CD4-positive, alpha-beta T cell treated with Interleukin-4 for 1 hour (primary cell): ENCODE measurements at places on chromosomes 6 and 20.

DNA sequence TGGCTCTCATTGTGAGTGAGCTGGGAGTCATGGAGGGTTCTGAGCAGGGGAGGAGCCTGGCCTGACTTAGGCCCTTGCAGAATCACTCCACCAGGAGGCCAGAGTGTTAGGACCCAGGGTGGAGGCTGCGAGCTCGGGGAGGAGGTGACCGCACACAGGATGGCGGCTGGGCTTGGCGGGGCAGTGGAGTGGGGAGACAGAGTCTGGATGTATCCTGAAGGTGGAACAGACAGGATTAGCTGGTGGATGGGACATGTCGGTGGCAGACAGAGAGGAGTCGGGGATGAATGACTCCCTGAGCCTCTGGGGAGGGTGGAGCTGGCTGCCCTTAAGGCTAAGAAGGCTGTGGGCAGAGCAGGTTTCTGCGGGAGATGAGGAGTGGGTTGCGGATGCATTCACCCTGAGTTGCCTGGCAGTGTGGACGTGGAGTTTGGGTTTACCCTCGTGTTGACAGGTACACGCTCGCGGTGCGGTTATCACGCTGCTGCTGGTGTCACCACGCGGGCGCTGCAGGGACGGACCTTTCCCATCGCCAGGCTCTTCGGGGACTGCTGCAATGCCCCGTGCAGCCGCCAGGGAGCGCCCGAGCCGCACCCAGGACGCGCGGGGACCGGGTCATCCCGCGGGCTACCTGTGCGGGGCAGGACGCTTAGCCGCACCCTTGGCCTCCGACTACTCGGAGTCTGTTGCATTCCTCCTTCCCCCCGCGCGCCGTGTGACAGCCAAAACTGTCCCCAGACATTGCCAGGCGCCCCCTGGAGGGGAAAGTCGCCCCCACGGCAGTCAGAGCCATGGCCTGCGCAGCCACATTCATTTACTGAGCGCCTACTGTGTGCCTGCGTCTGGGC lies 43.0 kb upstream of the PTGIS start:
- DNase-seq = peak; percentile 80

DNA sequence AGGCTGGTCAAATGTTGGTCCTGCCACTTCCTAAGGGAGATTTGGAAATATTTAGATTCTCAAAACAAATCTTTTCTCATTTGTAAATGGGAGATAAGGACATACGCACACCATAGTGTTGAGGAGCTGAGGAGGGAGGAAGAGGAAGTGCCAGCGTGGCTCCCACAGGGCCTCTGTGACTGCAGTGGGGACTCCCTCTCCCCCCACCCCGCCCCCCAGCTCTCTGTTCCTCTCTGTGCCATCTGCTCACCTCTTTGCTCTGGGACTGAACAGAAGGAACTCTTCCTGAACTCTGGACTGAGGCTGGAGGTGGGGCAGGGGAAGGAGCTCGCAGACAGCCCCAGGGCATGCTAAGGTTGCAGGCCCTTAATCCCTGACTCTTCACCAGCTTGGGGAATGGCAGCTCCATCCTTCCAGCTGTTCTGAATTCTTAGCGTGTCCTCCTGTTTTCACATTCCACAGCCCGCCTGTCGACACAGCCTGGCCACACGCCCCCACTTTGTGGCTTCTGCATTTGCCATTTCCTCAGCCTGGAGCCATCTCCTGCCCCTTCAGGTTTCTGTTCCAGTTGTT lies 11.4 kb downstream of the DDX27 start:
- DNase-seq = no peak

- DNase-seq = no peak
These were observed 3.0 kb downstream of the ZBP1 start for GRCh38 chr20:57617079-57617795.

DNA sequence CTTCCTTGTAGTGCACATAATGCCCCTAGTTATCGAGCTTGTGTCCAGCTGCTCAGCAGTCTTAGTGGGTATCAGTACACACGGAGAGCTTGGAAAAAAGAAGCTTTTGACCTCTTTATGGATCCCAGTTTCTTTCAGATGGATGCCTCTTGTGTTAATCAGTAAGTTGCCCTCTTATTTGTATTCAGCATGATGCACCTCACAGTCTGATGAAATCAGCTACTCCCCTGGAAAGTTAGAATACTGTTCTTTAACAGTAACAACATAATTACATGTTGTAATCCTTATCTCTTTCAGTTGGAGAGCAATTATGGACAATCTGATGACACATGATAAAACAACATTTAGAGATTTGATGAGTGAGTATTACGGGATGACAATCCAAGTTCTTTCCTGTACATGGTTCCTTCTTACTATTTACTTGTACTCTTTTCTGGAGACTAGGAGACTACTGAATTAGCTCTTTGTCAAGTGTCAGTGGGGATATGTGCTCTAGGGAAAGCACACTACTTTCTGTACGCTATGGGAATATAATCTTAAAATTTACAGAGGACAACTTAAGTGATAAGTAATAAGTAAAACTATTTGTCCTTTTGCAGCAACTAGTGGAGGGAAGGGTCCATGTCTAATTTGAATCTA lies 39.1 kb downstream of the PGM3 start:
- no peak for DNase-seq

DNA sequence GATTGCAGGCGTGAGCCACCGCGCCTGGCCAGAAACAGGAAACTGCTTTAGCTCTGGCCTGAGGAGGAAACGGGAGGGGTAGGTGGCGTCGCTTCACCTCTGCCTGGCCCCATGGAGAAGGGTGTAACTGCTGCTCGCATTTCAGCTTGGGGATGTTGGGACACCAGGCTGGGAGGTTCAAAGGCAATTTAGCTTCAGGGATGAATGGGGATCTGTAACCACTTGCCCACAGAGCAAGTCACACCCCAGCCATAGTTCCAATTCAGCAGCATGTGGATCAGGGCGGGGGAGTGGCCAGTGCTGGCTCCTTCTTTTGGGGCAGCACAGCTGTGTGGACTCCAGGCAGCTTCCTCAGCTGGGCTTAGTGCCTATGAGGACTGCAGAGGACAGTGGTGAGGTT lies 34.8 kb upstream of the NUP153 start:
- DNase-seq = no peak

DNA sequence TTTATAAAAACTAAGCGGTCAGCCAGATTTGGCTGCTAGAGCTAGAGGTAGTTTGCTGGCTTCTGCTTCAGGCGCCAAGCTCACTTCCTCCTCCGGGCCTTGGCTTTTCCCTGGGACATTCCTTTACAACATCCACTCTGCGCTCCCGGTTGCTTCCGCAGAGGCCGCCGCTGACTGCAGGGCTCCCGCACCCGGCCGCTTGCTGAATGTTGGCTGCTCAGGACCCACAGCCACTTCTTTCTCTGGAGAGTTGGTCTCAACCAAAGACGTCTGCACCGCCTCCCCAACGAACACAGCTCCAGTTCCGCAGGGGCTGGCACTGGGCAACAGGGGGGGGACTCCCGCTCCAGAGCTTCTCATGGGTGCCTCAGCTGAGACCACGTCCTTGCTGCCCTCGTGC lies 282.8 kb downstream of the TFAP2C start:
- DNase-seq = no peak

DNA sequence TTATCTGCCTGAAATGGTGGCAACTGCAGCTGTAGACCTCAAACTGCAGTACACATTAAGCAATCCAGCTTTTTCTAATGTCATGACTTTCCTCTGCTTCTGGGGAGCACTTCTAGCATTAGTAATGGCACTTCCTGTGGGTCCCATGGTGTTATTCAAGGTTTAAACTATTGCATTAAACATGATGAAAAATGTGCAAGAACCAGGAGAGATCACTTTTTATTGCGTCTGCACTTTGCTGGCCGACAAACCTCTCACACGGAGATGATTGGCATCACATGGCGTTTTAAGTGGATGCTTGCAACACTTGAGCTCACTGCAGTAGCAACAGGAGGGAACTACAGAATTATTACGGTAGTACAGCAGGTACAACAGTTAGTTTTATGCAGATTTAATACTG lies 148.4 kb downstream of the HIVEP2 start:
- DNase-seq = no peak

DNA sequence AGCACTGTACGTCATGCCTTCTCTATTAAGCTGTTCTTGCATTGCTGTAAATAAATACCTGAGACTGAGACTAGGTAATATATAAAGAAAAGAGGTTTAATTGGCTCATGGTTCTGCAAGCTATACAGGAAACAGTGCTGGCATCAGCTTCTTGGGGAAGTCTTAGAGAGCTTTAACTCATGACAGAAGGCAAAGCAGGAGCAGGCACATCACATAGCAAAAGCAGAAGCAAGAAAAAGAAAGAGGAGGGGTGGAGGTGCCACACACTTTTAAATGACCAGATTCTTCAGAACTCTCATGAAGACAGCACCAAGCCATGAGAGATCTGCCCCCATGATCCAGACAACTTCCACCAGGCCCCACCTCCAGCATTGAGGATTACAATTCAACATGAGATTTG lies 30.1 kb downstream of the CYB5R4 start:
- DNase-seq = no peak

GRCh38 chr6:12403947-12404647 lies 113.9 kb downstream of the EDN1 start:
- DNase-seq = no peak

- no peak for DNase-seq
These were observed 132.0 kb upstream of the CARMIL1 start for GRCh38 chr6:25147223-25147622.

DNA sequence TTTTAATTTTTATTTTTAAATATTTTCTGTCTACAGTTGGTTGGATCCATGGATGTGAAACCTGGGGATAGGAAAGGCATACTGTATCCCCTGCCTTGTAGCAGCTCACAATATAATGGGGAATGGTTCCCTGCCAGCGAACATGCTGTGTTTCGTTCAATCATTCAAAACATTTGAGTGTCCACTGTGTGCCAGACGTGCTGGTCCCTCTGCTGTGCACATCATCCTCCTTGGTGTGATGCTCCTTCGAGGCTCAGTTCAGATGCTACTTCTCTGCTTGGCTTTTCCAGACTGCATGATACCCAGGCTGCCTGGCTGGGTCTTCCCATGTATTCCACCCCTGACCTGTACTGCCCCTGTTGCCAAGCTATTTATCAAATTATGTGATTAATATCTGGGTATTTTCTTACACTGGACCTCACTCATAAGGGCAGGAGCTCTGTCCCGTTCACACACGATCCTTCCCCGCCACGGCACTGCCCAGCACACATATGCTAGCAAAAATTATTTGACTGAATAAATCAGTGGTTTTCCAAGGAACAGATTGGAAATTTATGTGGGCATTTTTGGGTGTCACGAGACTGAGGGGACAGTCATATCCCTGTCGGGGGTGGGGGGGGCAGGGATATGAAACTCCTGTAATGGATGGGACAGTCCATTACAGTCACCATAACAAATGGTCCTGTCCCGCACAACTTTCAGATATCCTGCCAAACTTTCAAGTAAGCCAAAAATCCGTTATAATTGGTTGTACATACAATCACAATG lies 4.9 kb downstream of the SDCBP2 start:
- DNase-seq = no peak

- DNase-seq = no peak
These were observed 527.1 kb downstream of the QKI start for GRCh38 chr6:163941624-163941976.

- no peak for DNase-seq
These were observed 5.9 kb upstream of the IP6K3 start for GRCh38 chr6:33752646-33753015.

GRCh38 chr6:129859524-129859923 lies 1.6 kb downstream of the TMEM244 start:
- no peak for DNase-seq

DNA sequence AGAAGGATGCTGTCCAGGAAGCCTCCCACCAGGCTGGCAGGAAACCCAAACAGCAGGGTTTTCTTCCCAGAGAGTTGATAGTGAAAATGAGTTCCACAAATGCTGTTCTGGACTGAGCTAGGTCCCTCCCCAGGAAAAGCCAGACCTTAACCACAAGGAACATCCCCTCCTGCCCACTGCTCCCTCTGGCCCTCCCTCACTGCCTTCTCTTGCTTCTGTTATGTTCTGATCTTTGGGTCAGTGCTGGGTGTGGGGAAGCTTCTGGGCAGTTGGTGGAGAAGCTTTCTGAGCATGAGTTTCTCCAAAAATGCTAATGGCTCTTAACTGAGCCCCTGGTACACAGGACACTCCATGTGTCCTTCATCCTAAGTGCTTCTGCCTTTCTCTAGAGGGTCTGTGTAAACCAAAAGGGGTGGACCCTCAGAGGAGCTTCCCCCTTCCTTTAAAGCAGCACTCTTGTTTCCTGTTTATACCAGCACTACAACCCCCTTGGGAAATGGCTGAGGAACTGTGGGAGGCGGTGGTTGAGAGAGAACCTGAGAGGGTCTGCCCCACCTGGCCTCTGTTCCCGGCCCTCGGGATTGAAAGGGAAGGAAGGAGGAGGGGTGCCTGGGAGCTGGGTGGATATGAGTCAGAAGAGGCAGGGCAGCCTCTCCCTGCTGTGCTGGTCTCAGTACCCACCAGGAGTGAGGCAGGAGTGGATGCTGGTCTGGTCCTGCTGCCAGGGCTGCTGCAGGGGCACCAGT lies 42.0 kb downstream of the CDS2 start:
- DNase-seq = no peak

DNA sequence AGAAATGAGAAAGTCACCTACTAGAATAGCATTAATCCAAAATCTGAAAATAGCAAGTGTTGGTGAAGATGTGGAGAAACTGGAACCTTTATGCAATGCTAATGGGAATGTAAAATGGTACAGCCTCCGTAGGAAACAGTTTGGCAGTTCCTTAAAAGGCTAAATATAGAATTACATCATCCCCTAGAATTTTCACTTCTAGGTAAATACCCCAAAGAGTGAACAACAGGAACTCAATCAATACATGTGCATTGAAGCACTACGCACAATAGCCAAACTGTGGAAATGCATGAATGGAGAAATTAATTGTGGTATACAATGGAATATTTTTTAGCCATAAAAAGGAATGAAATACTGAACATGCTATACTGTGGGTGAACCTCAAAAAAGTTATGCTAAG lies 982.0 kb upstream of the FLRT3 start:
- no peak for DNase-seq

DNA sequence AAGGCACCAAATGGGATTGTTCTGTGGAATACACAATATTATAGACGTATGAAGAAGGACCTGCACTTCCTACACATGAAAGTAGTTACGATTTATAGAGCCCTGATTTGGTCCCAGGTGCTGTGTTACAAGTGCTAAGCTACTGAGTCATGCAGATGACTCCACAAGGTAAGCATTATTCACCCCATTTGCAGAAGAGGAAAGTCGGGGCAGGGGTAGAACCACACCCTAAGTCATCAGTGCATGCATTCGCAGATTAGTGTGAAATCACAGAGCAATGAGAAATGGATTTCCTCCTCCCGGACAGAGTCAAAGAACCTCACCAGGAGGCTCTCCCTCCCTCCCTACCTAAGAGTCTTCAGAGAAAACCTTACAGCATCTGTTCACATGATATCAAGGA lies 279.5 kb downstream of the LRFN2 start:
- no peak for DNase-seq

DNA sequence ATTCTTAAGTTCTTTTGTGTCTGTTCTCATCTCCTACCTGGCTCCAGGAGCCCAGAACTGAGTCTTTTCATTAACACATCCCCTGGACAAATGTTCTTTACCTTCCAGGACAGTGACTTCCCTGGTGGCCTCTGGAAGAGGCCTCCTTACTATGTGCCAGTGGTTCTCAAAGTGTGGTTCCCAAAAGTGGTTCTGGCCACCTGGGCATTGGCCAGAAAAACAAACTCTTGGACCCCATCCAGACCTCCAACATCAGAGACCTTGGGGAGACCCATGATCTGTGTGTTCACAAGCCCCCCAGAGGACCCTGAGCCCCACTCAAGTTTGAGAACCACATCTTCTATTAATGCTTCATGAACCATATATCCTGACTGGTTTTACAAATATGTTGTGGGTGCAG lies 7.2 kb upstream of the VSX1 start:
- no peak for DNase-seq
